ENCODE measurements at places on chromosomes 1 and 21.

DNA sequence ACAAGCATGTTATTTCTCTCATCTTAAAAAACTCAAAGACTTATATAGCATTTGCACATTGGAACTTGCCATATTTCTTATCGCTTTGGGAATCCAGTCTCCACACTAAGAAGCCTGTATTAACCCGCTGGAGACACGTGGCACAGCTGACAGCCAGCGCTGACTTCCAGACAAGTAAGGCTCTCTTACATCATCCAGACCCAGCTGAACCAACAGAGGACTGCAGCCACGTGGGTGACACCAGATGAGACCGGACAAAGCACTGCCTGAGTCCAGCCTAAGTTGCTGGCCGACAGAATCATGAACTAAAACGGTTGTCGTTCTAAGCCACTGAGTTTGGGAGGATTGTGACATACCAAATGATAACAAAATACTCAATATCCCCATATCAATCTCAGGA is 6.3 kb upstream of the CD247 start:
- no peak for DNase-seq

- DNase-seq, result no peak
These were observed 7.0 kb downstream of the NOL9 start for GRCh38 chr1:6547301-6547700.

- no peak for DNase-seq
These were observed 161.3 kb upstream of the SGIP1 start for GRCh38 chr1:66372522-66373101.

- no peak for DNase-seq
These were observed 1301.4 kb downstream of the PLA2G4A start for GRCh38 chr1:188129856-188130838.

DNA sequence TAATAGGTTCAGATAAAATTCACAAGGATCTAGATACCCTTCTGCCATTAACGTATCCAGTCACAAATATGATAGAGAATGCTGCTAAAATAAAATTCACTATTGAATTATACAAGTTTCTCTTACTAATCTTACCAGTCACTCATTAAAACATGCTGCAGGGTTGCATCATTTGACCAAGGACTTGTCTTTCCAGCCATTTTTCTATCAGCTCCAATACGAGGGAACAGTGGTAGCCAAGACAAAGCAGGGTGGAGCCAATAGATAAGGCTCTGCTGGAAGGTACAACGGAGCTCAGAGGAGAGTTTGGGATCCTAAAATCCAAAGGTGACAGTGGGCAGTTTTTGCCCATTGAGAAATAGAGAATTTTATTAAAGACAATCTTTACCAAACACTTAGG is 4.0 kb downstream of the DONSON start:
- no peak for DNase-seq

DNA sequence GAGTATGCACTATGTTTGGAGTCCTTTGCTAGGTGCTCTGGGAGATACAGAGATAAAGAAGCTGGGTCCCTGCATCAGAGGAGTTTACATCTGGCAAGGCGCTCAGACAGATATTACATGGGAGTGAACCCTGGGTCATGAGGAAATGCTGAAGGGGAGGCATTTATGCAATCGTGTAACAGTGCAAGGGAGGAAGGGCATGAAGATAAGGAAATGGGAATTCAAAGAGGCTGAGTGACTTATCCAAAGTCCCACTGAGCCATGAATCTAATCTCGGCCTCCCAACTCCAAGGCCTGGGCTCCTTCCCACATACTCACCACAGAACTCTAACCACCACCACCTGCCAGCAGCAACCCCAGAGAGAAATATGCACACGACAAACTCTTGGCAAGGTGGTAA is 51.6 kb downstream of the FAM163A start:
- no peak for DNase-seq

GRCh38 chr1:157042846-157043245 is 2.7 kb downstream of the ARHGEF11 start:
- no peak for DNase-seq

GRCh38 chr1:9253453-9254105 is 19.0 kb downstream of the H6PD start:
- DNase-seq, result no peak

- no peak for DNase-seq
These were observed 324.3 kb upstream of the POU3F1 start for GRCh38 chr1:38370716-38371504.

- DNase-seq, result no peak
These were observed 25.6 kb downstream of the HHIPL2 start for GRCh38 chr1:222522105-222522915.

- DNase-seq, result no peak
These were observed 520 bp upstream of the MR1 start for GRCh38 chr1:181033128-181033798.

DNA sequence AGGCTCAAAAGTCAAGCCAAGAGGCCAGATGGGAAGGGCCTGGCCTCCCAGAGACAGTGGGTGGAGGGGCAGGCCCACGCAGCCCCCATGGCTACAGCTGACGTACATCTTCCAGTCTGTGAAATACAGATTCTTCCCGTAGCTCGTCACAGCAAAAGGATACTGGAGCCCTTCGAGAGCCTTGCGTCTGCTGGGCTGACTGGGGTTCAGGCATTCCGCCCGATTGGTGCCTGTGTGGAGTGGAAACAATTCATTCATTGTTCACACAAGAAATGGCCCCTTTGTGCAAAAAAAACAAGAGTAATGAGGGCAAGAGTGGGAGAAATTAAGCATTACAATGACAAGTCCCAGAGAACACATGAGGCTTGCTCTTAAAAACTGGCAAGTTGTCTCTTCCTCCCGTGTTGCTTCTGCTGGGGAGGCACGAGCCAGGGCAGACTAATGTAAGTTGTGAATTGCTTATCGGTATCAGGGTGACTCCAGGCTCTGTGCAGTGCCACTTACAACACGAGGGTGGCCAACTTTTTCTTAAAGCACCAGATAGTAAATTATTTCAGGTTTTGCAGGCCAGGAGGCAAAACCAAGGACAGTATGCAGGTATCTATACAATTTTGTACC is 85.1 kb downstream of the NID1 start:
- no peak for DNase-seq

DNA sequence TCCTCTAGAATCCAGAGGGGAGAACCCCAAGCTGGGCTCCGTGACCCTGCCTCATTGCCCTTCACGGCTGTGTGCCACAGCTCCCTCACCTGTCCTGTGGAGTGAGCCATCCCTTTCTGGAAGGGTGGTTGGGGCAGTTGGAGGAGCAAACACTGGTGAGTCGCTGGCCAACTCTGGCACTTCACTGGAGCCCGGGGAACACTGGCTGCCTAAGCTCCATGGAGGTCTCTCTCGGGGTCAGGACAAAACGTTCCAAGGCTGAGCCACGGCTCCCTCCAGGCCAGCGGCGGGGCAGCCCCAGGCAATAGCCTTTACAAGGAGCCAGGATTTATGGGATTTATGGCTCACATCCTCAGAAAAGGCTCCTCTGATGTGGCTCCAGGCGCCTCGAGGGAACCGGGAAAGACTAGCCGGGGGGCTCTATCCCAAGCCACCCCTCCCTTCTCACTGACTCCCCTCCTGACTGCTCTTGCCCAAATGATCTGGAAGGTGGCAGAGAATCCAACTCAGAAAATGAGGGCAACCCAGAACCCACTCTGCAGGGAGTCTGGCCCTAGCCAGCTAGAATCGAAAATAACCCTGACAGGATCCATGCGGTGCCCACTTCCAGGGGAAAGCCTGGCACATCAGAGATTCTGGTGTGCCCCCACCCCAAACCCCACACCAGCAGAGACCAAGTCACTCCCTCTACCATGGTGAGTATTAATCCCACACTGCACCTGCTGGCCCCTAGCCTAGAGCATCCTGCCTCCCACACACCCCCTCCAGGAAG is 75.2 kb downstream of the GLIS1 start:
- DNase-seq, result no peak

GRCh38 chr1:84278905-84279304 is 22.6 kb upstream of the SAMD13 start:
- DNase-seq, result no peak

DNA sequence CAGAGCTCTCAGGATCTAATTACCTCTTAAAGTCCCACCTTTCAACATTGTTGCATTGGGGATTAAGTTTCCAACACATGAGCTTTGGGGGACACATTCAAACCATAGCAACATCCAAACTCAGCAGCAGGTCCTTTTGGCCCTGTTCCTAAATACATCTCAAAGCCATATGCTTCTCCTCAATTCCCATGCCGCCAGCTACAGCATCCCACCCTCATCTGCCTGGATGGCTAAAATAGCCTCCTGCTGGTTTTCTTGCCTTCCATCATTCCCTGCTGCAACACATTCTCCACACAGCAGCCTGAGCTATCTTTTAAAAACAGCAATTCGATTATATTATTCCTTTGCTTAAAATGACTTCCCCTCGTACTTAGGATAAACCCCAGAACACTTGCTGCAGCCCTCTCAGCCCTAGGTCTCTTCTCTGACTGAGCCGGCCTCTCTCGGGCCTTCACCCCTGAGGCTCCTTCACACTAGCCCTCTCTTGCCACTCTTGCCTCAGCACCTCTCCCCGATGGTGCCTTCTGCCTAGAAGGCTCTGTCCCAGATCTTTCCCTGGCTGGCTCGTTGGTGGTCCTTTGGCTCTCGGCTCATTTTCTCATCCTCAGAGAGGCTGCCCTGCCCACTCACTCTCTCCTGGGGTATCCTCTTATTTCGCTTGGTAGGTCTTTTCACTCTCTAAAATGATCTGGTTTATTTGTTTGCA is 16.5 kb downstream of the MYBPH start:
- DNase-seq, result no peak

GRCh38 chr1:115379943-115380342 is 41.9 kb upstream of the NGF start:
- DNase-seq, result no peak

DNA sequence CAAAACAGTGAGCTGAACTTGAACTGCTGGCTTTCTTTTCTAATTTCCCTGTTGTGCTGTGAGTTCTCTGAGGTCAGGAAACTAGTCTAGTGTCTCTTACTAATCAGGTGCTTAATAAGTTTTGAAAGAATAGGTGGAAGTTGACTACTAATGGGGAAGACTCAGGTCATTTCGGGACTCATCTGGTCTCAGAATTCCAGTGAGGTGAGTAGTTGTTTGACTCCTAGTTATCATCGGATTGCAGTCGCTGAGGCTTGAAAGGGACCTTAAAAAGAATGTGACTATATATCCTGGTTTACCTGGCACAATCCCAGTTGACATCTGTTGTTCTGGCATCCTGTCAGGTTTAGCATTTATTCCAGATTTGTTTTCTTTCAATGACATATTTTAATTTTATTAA is 81.4 kb upstream of the SPAG17 start:
- DNase-seq, result no peak

DNA sequence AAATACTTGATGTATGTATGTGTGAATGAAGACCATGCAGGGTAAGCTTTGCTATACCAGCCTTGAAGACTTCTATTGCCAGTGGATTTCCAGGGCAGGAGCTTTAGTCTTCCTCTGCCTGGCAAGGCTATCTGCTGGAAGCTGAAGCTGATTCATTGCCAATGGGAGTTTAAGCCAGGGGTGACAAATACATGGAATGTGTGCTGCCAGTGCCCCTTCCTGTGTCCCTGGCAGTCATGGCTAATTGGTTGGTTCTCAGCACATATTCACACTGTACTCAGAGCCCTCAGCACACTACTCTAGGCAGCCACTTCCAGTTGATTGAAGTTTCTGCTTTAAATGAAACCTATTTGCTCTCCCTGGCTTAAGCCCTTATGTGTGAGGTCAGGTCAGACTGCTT is 1.5 kb downstream of the ZSCAN20 start:
- no peak for DNase-seq

- DNase-seq, result no peak
These were observed 92.1 kb downstream of the LRRC8C start for GRCh38 chr1:89725011-89725370.

DNA sequence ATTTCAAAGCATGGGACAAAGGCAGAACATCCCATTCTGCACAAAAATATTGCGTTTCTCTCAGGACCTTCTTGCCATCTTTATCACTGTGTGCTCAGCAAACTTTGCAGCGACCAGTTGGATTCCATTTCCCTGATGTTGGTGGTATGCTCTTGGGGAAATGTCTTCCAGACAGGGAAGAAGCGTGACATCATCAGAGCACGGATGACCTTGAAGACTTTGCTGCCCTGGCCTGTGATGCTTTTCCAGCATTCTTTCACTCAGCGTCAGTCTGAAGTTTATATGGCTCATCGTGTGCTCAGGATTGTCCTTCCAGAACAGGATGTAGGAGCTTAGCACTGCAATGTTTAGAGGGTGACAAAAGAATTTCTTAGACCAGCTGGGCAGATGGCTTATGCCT is 131.4 kb upstream of the F3 start:
- DNase-seq, result no peak

- no peak for DNase-seq
These were observed 8.9 kb upstream of the GPR37L1 start for GRCh38 chr1:202113690-202114300.

DNA sequence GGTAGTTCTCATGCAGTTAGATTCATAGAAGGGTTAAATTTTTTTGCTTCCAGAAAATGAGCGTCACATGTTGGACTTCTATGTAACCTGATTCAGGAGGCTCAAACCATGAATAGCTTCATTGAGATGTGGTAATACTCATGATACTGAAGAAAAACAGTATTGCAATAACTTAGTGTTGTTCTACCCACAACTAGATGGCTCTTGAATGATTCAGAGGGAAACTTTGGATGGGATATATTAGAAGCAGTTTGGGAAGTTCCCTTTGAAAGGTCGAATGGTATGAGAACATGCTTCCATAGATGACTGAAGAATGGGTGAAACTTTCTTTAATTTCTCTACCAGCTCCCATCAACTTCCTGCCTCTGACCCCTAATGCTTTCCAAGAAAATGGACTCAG is 211.7 kb upstream of the PTGFR start:
- DNase-seq, result no peak

DNA sequence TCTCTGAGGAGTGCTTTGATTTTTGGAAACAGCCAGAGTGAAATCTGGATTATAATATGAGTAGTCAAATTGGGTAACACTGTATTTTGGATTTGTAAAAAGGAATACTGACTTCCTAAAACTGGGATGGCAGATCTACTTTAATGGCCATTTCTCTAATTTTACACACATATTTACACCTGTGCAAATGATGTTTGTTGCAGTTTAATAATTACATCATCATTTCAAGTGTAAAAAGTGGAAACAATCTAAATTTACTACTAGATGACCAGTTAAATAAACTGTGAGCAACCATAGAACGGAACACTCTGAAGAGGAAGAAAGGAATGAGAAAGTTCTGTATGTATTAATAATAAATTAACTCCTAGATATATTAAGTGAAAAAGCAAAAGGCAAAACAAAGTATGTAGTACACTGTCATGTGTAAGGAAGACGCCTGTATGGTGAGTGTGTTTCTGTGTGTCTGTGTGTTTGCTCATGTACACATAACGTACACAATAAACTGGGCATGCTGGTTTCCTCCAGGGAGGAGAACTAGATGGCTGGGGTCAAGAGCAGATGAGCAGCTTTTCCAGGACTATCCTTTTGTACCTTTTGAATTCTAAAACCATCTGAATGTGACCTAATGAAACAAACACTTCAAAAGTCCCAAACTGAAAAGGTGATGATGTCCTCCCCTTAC is 2.9 kb upstream of the RHEX start:
- no peak for DNase-seq

DNA sequence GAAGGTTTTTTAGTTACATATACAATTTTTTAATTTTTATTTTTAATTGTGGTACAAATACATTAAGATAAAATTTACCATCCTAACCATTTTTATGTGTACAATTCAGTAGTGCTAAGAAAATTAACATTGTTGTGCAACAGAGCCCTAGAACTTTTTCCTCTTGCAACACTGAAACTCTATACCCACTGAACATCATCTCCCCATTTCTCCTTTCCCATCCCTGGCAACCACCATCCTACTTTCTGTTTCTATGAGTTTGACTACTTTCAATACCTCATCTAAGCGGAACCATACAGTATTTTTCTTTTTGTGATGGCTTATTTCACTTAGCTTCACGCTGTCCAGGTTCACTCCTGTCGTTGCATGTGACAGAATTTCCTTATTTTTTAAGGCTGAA is 54.1 kb downstream of the PALMD start:
- no peak for DNase-seq

Measured in stimulated activated CD8-positive, alpha-beta memory T cell treated with anti-CD3 and anti-CD28 coated beads, Interleukin-2, amount 100 ng/mL, for 1 hour (primary cell).